ENCODE measurements at places on chromosomes 11 and 22.

DNA sequence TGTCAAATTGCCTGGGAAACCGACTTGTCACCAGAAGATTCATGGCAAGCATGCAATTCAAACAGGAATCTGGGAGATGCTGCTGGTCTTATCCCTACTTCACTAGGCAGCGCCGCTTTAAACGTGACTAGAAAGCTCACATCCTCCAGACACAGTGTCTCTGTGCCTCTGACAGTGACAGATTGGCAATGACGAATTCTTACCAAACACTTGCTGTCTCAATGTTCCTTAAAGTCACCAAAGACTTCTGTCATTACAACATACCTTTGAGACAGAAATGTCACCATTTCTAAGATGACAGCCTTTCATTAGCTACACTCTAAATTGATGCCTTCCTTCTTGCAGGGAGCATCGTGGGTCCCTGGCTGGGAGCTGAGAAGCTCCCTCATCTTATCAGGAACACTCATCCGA, 197.8 kb downstream of the CWF19L2 start:
- no peak for DNase-seq

GRCh38 chr11:22467248-22467647, 129.1 kb downstream of the SLC17A6 start:
- no peak for DNase-seq

DNA sequence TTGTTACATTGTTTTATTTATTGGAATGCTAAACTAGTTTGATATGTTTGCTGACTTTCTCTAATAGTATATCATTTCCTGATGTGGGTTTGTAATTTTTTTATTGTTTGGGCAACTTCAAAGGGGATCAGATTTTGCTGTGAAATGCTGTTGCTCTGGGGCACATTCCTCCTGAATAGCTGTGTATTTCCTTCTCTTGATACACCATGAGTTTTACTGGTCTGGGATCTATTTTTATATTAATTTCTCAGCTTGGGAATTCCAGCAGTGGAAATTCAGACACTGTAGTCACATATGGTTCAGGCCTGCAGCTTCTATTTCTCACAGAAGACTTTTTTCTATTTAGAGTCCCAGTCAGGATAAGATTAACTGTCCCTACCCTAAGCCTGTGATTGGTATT, 58.9 kb downstream of the RPUSD4 start:
- no peak for DNase-seq

DNA sequence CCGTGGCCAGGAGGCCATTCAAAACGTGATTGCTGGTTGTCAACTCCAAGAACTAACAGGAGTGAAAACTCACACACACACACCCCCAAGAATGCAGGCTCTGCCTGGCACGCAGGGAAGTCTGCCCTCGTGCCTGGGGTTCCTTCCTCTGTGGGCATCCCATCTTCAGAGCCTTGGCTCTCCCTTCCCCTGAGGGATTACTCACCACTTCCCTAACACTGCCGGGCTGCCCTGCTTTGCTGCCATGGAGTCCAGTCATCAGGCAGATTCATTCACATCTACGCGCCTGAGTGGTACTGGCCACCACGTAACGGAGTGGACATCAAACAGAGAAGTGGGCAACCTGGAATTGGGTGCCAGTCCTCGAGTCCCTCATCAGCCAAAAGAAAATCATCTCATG, 120.7 kb upstream of the TMEM45B start:
- DNase-seq: no peak

DNA sequence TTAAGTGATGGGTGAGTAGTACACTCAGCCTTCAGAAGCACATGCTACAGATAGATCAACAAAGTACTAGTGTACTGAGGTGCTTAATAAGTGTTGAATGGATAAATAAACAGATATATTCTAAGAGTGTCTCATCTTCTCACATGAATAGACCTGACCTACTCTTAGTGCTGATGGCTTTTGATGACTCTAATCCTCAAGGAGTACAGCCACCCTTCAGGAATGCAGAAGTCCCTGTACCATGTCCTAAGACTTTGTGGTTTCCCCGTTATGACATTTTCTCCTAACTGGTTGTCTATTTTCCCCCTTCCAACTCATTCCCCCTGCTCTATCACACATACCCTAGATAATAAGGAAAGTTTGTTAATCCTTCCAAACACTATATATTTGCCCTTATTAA, 61.6 kb downstream of the C11orf65 start:
- DNase-seq: no peak

DNA sequence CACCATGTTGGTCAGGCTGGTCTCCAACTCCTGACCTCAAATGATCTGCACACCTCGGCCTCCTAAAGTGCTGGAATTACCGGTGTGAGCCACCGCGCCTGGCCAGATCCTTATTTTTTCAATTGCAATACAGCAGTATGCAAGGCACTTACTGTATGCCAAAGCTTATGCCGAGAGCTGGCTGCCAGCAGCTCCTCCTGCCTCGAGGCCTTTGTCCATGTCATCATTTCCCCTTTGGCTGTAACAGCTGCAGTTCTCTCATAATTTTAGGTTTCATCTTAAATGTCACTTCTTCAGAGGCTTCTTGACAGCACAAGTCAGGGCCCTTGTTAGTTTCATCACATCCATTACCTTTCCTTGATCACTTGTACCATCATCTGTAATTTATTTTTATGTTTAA, 1.5 kb upstream of the SREBF2 start:
- no peak for DNase-seq

DNA sequence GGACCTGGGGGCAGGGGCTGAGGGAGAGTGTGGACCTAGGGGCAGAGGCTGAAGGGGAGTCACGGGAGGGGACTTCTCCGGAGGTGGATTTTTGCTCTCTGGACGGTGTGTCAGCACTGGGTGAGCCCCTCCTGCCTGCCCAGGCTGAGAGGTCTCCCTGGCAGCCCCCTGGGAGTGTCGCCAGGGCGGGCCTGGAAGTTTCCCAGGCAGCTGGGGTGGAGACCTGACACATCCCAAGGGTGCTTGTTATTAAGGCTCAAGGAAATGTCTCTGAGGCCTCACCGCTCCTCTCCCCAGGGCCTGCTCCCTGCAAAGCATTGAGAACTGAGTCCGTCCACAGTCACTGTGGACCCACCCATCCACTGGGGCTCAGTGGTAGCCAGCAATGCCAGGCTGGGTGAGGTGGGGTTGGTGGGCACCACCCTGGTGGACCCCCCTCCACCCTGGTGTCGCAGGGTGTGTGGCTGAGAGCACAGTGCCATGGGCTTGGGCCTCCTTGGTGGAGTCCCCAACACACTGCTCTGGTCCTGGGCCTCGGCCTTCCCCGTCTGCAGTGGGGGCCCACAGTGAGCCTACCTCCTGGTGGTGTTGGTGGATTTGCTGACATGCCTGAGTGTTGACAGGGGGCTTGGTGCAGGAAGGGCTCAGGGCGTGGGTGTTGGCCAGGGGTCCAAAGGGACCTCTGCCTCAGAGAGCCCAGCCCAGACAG, 2.5 kb downstream of the CD81 start:
- DNase-seq: no peak

- DNase-seq: no peak
Observed at GRCh38 chr11:111391328-111392124, 12.5 kb upstream of the POU2AF1 start.

DNA sequence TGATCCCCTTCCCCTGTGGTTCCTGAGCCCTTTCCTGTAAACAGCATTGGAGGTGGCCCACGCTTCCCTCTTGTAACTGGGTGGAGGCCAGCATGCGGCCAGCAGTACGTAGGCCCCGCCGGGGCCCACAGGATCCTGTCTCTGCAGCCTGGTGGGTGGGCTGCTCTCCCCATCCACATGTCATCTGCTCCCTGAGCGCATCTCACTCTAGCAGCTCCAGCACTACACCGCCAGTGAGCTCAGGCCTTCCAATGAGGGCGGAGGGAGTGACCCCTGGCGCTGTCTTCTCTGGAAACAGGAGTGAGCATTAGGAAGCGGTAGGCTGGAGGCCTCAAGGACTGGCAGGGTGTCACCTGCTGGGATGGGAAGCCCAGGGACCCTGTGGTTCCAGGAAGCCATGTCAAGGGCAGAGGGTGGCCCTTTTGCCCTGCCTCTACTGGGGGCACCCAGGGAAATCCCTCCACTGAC, 363.9 kb downstream of the TBC1D22A start:
- no peak for DNase-seq

DNA sequence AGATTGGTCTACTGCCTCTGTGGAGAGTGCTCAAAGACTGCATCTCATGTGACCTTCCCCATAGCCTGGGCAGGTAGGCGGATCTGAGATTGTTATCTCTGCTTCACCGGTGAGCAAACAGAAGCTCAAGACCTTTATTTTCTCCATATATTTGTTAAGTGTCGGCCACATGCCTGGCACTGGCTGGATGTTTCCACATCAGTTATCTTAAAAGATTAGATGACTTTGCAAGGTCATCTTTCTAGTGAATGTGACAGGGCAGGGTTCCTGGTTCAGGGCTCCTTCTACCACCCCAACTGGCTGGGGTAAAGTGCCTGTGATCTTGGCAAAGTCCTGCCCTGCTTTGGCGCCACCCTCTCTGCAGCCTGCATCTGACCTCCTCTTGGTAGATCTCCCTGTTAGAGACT, 125.0 kb downstream of the CCDC81 start:
- no peak for DNase-seq

DNA sequence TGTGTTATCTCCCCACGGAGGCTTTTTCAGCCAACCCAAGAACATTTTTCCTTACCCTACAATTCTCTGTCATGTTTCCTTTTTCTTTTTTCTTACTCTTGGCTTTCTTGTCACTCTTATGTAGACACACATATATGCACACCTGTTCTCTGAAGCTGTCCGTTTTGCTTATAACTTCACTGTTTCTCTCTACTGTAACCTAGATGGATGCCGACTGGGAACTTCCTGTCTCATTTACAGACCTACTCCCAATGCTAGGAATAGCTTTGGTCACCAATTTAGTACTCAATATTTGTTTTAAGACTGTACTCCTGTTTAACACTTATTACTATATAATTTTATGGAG, 9.9 kb upstream of the CASP12 start:
- no peak for DNase-seq
